ENCODE measurements at places on chromosomes 7 and 10.

GRCh38 chr7:29965030-29965429 lies 24.6 kb downstream of the SCRN1 start:
- no peak for DNase-seq

DNA sequence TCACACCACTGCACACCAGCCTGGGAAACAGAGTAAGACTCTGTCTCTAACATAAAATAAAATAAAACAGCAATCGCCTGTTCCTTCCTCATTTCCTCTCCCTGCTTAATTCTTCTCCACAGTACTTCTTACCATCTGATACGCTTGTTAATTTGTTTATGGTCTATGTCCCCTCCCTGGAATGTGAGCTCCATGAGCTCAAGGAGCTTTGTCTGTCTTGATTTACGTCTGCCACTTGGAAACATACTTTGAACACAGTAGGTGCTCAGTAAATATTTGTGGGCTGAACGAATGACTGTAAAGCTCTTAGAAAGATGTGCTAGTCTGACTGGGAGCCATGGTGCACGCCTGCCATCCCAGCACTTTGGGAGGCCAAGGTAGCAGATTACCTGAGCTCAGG lies 9.1 kb upstream of the STX1A start:
- DNase-seq, result no peak

DNA sequence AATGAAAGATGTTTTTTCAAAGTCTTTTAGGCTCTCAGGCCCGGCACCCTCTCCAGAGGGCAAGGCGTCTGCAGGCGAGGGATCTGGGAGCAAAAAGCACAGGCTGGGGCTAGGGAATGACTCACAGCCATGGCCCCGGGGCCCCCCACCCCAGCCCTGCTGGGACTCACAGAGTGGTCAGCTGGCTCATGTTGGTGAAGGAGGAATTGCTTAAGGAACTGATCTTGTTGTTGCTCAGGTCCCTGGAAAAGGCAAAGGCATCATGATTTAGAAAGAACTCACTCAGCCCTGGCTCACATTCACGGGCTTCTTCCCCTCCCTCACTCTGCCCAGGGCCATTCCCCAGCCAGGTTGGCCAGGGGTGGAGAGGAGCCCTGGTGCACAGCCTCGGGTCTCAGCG lies 151.5 kb downstream of the SLIT1 start:
- DNase-seq, result no peak

GRCh38 chr7:51230723-51231122 lies 85.9 kb downstream of the COBL start:
- DNase-seq, result no peak

- no peak for DNase-seq
These were observed 210.7 kb upstream of the FRMD4A start for GRCh38 chr10:14541379-14541778.
